ENCODE measurements at places on chromosomes 7 and 10. TPM values are rescaled to one million over a fixed set of nuclear protein-coding genes. Genes with fewer than 3 reads are reported as not detected.

The FGFBP3 gene
- total RNA-seq: 21.7 TPM

The NEUROG3 gene
- total RNA-seq: not detected

The ASNS gene
- total RNA-seq: 49.8 TPM

The TRPV5 gene
- 0.23 TPM for total RNA-seq

The CACNB2 gene
- total RNA-seq: 35.3 TPM

The ZNF783 gene
- 11.8 TPM for total RNA-seq

The ADK gene
- total RNA-seq: 54.7 TPM

The OR9A2 gene
- 0.69 TPM for total RNA-seq

The WEE2 gene
- total RNA-seq: 0.23 TPM

The CASTOR2 gene
- 55.8 TPM for total RNA-seq

The OR2A12 gene
- total RNA-seq: not detected

The CCSER2 gene
- 99.2 TPM for total RNA-seq

The LBX1 gene
- not detected for total RNA-seq

The ANKRD7 gene
- 16.8 TPM for total RNA-seq

The SLC26A3 gene
- not detected for total RNA-seq

The FEZF1 gene
- total RNA-seq: 12.2 TPM

The GRID2IP gene
- total RNA-seq: 2.1 TPM

The CFAP70 gene
- 6.0 TPM for total RNA-seq

The GJD4 gene
- 0.23 TPM for total RNA-seq

The EPHB6 gene
- total RNA-seq: 21.9 TPM

The SLC16A9 gene
- total RNA-seq: 16.1 TPM

The TDRD1 gene
- total RNA-seq: 1.4 TPM

The FZD8 gene
- total RNA-seq: 12.2 TPM

The INPP5A gene
- total RNA-seq: 84.0 TPM

The SFRP5 gene
- total RNA-seq: 3.2 TPM

The SLC39A12 gene
- 20.1 TPM for total RNA-seq

The FERD3L gene
- total RNA-seq: not detected

The PLCE1 gene
- total RNA-seq: 10.6 TPM

The CYP3A7 gene
- not detected for total RNA-seq

The RNLS gene
- 8.8 TPM for total RNA-seq

The OPALIN gene
- total RNA-seq: not detected

The STEAP1B gene
- total RNA-seq: 1.8 TPM

The CNPY1 gene
- total RNA-seq: 0.46 TPM

The OR6B1 gene
- not detected for total RNA-seq

The SPOCK2 gene
- 207 TPM for total RNA-seq

The SPDYE6 gene
- not detected for total RNA-seq

The BTBD16 gene
- not detected for total RNA-seq

The LAMB1 gene
- total RNA-seq: 41.3 TPM

The GRM3 gene
- 153 TPM for total RNA-seq

The GBX1 gene
- 1.6 TPM for total RNA-seq

The NPFFR1 gene
- 5.1 TPM for total RNA-seq

The CREB5 gene
- total RNA-seq: 9.2 TPM

The SCART1 gene
- total RNA-seq: 1.2 TPM

The ZMYND11 gene
- total RNA-seq: 143 TPM

All from diencephalon (tissue), 1 donor.